Activated CD4-positive, CD25-positive, alpha-beta regulatory T cell (primary cell): ENCODE measurements at places on chromosomes 3 and 15.

- no peak for DNase-seq
These were observed 18.8 kb downstream of the TMEM39A start for GRCh38 chr3:119444590-119444989.

GRCh38 chr15:37940876-37941275, 6.4 kb downstream of the TMCO5A start:
- DNase-seq, result no peak

- no peak for DNase-seq
These were observed 325.1 kb upstream of the THBS1 start for GRCh38 chr15:39255760-39256159.

DNA sequence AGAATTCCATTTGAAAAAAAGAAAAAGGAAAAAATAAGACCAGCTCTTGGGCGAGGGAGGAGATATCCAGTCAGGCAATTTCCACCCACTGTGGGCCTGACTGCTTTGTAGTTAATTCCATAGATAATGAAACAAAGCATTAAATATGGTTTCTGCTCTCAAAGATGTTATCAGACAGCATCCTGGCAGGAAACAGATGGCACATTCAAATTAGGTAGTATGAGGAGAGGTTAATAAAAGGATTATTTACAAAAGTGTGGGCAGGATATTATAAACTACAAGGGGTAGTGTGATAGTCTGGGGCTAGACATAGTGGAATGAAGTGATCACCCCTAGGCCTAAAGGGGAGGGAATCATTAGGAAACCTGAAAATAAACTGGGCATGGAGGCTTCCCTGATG, 193.2 kb downstream of the CLSTN2 start:
- no peak for DNase-seq

GRCh38 chr3:34174740-34175139, 376.3 kb downstream of the PDCD6IP start:
- DNase-seq, result no peak

DNA sequence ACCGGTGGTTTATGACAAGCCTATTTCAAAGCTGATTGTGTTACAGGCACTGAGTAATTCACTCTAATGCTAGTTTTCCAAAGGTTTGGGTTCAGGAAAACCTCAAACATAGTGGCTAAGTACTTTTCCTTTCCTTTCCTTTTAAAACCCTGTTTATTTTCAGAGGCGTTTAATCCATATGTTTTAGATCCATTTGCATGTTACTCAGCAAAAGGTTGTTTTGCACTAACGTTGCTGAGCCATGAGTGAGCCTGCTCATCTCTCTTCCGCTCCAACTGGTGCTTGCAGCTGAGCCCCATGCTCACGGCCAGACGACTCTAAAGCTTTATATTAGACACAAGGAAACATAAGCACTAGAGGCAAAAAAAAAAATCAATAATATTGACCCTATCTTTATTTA, 9.4 kb downstream of the CEMIP start:
- DNase-seq, result no peak

DNA sequence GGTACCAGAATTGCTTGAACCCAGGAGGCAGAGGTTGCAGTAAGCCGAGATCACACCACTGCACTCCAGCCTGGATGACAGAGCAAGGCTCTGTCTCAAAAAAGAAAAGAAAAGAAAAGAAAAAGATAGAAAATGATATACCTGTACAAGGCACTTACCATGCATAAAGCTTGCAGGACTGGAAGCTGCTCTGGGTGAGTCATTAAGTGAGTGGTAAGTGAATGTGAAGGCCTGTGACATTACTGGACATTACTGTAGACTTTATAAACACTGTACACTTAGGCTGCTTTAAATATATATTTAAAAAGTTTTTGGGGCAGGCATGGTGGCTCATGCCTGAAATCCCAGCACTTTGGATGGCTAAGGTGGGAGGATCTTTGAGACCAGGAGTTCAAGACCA, 99.2 kb downstream of the SLMAP start:
- no peak for DNase-seq

DNA sequence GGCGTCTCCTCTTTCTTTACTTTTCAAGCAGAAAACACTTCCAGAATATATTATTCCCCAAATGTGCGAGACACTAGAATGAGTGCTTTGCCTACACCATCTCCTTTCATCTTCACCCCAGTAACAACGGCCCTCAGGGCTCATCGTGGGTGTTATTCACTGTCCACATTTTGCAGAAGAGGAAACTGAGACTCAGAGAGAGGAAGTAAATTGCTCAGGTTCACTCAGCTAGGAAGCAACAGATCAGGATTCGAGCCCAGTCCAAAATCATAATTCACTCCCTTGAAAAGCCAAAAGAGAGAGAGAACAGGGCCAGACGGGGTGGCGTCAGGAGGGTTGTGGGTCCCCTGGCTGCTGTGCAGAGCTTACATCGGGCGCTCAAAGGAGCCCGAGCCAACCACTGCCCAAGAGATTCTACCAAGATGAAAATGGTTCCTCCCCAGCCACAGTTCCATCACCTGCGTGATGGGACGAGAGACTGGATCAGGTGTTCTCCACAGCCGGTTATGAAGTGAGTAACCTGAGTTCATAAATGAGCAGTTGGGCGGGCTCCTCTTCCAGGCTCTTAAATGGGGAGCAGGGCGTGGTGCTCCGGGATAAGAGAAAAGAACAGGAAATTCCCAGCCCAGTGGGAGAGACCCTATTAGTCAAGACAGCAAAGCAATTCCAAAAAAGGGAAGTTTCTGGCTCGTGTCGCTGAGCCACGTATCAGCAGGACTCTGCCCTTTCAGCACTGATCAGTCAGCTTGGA, 48.6 kb upstream of the FLNB start:
- DNase-seq, result no peak

- DNase-seq, result no peak
These were observed 19.1 kb downstream of the GPR160 start for GRCh38 chr3:170056710-170057454.

- DNase-seq, result no peak
These were observed 123.3 kb upstream of the BFSP2 start for GRCh38 chr3:133276594-133276993.

DNA sequence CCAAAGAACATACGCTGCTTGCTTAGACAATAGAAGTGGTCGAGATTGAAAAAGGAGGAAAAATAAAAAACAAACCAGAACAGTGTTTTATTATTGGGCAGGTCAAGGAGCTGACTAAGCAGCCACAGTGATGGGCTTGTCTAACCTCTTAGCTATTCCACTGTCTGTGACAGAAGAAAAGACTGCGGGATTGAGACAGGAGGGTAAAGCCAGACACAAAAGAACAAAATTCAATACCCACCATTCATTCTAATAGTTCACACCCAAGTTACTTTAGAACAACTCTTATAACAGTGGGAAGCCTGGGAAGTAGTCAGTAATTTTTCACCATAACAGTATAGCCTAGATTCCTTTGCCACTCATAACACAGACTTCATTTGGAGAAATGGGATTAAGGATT, 435.4 kb downstream of the MFSD1 start:
- no peak for DNase-seq

DNA sequence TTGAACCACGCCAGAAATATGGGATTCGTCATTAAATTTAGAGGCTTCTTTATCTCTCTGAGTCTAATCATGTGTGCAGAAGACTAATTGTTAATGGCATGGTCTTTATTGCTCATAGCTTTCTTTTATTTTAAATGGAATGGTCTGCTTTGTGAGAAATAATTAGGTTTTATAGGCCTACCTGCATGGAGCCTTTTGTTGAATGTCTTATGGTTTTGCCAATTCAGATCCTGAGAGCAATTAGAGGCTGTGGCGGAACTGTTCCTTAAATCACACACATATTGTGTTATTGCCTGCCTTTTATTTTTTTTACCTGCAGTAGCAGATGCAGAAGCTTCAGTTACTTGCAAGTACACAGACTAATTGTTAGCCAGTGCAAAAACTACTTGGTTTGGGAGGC, 306.2 kb downstream of the NLGN1 start:
- DNase-seq, result no peak

DNA sequence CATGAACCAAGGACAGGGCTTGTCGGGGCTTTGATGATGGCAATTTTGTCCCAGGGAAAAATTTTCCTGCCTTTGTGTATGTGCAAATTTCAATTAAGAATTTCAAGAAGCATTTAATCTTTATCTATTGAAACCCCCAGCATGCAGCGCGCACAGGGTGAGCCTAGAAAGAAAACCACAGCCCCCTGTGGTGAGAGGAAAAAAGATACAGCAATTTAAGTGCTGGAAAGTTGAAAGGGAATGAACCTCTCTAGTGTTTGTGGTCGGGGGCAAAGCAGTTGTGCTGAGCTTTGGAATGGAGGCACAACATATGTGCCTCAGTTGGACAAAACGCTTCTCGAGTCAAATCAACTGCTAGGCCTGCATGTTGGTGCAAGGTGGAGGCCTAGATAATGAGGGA, 111.8 kb upstream of the C15orf61 start:
- no peak for DNase-seq

GRCh38 chr3:46186471-46187340, 21.4 kb downstream of the CCR1 start:
- no peak for DNase-seq

- no peak for DNase-seq
These were observed 58.3 kb downstream of the LRIG1 start for GRCh38 chr3:66442254-66443117.

DNA sequence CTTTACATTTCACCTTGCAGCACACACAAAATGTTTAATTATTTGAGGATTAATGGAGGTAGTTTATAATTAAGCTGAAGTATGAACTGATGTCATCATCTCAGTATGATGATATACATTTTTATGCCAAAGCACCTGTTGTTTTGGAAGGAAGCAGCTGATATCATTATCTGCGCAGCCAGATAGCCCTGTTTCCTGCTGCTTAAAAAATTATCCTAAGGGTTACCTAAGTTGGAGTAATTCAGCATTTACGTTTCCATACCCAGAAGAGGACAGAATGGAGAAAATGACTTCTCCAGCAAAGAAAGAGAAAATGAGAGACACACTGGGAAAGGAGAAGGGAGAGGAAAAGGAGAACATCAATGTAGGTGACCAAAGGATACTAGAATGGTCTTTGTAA, 370.3 kb upstream of the PLSCR5 start:
- no peak for DNase-seq

GRCh38 chr3:10780922-10781321, 35.1 kb upstream of the SLC6A11 start:
- no peak for DNase-seq

DNA sequence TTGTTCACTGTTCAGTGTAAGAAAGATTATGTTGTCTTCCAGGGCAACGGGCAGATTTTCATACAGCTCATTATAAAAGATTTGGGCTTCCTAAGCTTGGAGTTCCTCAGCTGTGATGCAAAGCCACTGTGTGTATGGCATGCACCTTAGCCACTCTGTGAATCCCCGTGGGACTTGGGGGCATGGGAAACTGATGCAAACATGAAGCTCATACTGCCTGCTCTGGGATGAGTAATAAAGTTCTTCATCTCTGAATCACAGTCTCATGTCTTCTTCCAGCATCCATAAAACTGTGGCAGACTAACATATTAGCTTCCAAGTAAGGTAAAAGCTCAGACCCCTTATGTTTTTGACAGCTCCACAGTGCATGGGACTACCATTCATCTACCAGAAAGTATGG, 154.3 kb upstream of the RORA start:
- DNase-seq, result no peak

GRCh38 chr3:126926684-126927400, 56.1 kb upstream of the PLXNA1 start:
- DNase-seq, result no peak

DNA sequence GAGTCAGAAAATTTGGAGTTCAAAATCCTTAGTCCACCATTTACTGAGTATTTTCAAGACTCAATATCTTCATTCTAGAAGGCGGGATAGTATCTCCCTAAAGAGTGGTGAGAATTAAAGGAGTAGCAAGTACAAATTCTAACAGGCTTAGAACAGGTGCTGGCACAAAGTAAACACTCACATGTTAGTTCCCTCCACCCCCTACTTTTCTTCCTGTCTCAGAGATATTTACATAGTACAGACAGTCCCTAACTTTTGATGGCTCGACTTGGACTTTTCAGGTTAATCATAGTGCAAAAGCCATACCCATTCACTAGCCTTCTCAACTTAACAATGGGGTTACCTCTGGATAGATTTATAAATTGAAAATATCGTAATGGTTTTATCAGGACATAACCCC, 476.2 kb upstream of the RASGRP1 start:
- no peak for DNase-seq

GRCh38 chr3:42515391-42515916, 13.0 kb downstream of the VIPR1 start:
- DNase-seq, result no peak

- DNase-seq, result no peak
These were observed 67.1 kb downstream of the PLOD2 start for GRCh38 chr3:146093896-146094295.

GRCh38 chr3:58411851-58412830, 21.5 kb downstream of the PDHB start:
- no peak for DNase-seq

DNA sequence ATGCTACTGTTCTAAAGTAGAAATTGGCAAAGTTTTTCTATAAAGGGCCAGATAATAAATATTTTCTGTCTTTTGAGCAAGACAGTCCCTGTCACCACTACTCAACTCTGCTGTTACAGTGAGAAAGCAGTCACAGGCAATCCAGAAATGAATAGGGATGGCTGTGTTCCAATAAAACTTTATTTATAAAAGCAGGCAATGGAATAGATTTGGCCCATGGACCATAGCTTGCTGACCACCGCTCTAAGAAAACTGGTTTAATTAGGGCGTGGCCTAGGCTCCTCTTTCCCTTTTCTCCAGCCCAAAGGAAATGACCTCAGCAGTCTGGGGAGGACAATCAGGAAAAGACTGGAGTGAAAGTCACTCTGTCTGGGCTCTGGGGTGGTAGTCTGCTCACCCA, 183.8 kb downstream of the MEGF11 start:
- DNase-seq, result no peak

DNA sequence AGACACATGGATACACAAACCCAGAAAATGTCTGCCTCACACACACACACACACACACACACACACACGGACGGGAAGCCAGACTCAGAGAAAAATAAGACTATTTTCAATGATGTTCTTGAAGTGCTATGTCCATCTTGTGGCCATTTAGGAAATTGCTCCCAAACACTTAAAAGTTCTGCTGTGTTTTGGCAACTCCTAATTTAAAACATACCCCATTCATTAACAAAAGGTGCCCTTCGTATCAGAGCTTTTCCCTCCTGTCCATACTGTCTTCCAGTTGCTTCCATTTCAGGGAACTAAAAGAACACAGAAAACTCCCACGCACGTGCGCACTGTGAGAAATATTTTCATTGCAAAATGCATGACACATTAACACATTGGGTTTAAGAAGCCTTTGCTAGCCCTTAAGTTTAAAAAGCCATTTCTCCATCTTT, 44.6 kb downstream of the SLC12A1 start:
- DNase-seq, result no peak

DNA sequence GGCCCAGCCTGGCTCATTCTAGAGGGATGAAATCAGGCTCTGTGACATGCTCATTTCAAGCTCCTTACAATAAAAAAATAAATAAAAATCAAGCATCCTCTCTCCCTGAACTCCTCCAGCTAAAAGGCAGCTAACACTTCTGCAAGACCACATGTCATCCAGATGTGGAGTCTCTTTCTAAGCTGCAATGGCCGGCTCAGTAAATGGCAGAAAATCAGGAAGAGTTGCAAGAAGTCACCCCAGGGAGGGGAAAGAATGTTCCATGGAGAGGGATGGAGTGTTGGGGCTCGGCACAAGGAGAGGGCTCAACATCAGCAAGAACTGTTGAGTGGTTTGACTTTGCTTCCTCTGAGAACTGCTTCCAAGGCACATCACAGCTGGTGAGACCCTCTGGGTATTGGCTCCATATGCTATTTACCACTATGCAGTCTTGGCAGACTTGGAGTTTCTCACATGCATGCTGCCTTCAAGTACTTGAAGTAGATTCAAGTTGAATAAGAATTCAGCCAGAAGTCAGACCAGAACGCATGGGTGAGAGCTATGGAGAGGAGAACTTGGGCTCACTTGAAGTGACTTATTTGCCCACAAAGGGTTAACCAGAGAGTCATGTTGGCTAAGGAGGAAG, 689.0 kb downstream of the NTRK3 start:
- no peak for DNase-seq
